Fibroblast of mammary gland (primary cell): ENCODE measurements at places on chromosomes 3 and 15.

DNA sequence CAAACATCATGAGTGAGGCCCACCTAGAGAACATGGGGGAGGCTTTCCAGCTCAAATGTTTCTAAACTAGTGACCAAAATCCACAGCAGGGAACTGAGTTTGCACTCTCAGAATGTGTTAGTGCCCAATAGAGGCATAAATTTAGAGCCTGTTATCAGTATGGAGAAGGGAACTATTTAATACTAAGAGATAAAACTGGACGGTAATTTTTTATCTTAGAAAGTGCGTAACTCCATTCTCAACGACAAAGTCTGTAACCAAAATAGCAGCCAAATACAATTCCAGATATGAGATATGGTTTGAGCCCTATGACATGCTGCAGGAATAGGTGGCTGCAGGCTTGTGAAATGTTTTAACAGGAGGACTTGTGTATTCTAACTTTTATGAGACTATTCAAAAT is 3.5 kb downstream of the B3GALNT1 start:
- no peak for DNase-seq

DNA sequence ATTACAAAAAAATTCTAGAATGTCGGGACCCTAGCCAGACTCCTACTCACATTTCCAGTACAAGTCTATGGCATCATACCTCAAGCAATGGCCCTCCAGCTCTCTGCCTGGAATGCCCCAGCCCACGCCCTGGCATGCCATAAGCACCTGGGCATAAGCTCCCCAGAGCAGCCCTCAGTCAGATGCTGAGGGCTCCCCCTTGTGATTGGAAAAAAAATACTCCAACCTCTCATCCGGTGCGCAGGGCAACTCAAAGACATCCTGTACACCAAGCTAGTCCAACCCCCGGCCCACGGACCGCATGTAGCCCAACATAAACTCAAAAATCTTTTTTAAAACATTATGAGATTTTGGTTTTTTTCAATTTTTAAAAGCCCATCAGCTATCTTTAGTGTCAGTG is 115.4 kb downstream of the NEK10 start:
- peak; percentile 45 for DNase-seq

GRCh38 chr15:38877471-38877870 is 312.9 kb upstream of the RASGRP1 start:
- no peak for DNase-seq

- peak; percentile 58 for DNase-seq
Measured at GRCh38 chr15:58521293-58521991, 89.7 kb downstream of the LIPC start.

GRCh38 chr15:29593111-29593510 is 229.2 kb downstream of the TJP1 start:
- no peak for DNase-seq

DNA sequence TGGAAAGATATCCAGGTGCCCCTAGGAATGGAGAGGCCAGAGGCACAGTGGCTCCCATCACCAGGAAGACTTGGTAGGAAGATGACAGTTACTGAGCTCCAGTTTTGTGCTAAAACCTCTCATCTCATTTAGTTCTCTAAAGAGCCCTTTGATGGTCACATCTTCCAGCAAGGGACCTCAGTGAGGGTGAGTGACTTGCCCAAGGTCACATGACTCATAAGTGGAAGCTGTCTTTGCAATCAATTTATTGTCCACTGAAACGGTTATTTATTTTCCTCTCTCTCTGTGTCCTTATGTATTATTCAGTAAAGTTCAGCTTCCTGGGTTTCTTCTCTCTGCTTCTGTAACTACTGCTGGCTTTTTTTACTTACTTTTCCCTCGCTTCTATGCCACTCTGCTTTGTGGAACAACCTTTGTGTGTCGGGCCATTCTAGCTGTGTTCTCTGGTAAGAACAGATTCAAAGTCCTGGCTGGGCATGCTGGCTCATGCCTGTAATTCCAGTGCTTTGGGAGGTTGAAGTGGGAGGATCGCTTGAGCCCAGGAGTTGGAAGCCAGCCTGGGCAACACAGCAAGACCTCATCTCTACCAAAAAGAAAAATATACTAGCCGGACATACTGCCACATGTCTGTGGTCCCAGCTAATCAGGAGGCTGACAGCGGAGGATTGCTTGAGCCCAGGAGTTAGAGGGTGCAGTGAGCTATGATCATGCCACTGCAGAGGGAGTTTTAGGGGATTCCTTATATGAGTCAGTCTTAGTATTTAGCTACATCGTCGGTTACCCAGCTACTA is 55.9 kb downstream of the PDIA5 start:
- peak; percentile 36 for DNase-seq

DNA sequence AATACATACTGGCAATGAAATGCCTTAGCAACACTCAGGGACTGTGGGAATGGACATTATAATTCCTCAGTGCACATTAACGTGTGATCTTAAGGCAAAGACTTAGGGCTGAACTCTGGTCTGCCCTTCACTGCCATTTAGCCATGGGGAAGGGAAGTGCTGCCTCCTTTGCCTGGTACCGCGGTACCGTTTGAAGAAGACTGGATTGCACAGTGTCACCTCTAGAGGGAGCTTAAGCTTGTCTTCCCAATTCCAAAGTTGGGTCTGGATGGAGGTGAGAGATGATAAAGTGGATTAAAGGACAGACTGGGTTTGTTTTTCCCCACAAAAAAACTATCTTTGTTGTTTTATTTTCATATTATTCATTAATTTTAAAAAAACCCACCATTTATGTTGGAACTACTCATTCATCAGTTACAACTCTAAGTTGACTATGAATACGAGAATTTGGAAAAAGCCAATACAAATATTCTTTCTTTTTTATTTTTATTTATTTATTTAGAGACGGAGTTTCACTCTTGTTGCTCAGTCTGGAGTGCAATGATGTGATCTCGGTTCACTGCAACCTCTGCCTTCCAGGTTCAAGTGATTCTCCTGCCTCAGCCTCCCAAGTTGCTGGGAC is 60.0 kb upstream of the SYN2 start:
- DNase-seq = peak; percentile 45

DNA sequence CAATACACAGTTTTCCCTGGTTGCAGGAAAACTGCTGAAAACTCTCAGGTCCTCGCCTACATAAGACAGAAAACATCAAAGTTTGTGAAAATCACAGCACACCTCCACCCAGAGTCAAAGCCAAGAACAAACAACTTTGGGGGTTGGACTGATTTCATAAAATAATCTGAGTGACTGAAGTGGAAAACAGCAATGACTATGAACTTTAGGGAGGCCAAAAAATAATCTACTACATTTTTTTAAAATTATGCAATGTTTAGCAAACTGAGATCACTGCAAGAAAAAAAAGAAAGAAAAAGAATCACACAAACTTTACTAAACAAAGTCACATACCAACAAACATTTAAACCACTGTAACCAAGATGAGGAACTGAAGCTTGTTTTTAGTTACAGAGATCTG is 15.9 kb upstream of the FOXP1 start:
- no peak for DNase-seq
